NCI-H2081 (cell line): ENCODE measurements at places on chromosomes 4 and X.

DNA sequence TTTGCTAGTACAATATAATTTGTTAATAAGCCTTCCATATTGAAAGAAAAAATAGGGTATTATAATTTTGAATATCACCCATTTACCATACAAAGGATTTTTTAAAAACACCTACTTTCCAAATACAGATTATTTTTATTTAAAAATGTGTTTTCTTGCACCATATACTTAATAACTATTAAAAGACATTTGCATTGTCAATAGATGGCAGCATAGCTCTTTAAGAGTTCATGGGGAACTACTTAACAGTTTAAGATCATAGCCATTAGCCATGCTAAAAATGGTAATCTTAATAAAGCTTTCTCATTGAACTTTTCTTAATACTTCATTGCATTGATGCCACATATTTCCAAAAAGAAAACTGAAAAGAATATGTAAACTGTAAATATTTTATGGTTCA is 1995.9 kb downstream of the C4orf33 start:
- peak; percentile 35 for DNase-seq

GRCh38 chr4:90012918-90013317 is 114.3 kb upstream of the CCSER1 start:
- DNase-seq = no peak

GRCh38 chr4:48698029-48698971 is 81.8 kb downstream of the FRYL start:
- DNase-seq = no peak

- DNase-seq = no peak
Observed at GRCh38 chrX:148504506-148504905, 4.1 kb downstream of the AFF2 start.

DNA sequence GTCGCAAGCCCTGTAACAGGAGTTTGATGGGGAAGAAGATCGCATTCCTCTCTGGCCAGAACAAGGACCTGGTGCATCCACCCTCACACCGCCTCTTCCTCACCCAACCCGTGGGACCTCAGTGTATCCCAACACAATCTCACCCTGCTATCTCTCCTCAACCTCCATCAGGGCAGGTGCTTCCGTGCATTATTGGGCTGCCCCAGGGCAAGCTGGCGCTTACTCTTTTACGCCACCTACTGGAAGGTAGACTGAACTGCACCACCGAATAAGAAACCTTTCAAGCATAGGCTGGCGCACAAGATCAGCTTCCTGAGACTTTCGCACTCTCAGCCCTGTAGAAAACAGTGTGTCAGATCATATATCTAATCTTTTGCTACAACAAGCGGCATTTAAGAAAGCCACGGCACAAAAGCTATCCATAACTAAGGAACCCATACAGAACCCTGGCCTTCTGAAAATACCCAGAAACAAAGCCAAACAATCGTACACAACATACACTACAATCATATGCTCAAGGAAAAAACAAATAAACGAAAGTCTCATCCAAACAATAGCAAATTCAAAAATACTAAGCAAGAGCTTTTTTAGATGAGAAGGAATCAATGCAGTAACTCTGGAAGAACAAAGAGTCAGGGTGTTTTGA is 209.3 kb downstream of the UGT8 start:
- no peak for DNase-seq

DNA sequence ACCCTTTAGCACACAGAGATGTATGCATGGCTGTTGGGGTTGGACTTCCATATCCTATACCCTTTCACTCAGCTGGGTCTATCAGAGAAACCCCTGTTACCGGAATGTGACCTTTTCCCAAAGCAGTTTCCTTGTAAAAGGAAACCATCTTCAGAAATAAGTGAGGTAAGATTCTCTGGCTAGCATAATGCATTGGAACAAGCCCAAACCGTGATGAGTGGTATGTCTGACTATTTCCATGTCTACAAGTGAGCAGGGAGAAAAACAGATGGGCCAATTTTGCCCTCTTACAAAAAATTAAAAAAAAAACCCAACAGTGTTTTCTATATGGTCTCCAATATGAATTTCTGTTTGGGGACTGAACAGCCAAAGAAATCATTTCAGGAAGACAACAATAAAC is 283.9 kb downstream of the SMARCA1 start:
- no peak for DNase-seq

GRCh38 chrX:48781705-48782104 is 4.7 kb upstream of the GATA1 start:
- no peak for DNase-seq

GRCh38 chr4:2802618-2803531 is 10.0 kb downstream of the SH3BP2 start:
- DNase-seq = no peak

GRCh38 chr4:89024051-89024675 is 32.8 kb downstream of the FAM13A start:
- DNase-seq = peak; percentile 67

- no peak for DNase-seq
Observed at GRCh38 chr4:186204103-186204559, 12.8 kb downstream of the CYP4V2 start.

DNA sequence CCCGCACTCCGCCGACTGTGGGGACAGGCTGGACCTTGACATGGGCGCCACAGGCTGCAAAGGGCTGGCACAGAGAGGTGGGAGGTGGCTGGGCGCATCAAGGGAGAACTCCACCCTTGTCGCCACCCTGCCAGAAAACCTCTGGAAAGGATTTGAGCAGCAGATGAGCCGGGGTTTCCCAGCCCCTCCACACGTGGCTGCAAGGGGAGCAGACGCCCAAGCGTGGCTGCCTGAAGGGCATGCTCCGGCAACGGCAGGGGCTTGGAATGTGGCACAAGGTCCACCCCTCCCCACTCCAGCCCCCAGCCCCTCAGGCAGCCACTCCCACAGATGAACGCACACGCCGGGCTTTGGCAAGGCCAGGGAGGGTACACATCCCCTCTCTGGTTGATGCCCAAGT is 4.6 kb downstream of the BGN start:
- no peak for DNase-seq

DNA sequence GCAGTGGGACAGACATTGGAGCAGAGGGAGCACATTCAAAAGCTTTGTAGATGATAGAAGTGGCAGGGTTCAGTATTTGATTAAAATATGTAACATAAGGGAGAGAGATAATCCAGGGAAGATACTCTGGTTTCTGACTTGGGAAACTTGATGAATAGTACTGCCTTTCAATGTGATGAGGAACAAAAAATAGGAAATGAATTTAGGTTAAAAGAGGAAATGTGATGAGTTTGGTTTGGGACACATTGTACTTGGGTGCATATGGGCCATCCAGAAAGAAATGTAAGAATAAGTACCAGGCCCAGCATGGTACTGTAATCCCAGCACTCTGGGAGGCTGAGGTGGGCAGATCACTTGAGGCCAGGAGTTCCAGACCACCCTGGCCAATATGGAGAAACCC is 20.9 kb upstream of the NDNF start:
- no peak for DNase-seq

DNA sequence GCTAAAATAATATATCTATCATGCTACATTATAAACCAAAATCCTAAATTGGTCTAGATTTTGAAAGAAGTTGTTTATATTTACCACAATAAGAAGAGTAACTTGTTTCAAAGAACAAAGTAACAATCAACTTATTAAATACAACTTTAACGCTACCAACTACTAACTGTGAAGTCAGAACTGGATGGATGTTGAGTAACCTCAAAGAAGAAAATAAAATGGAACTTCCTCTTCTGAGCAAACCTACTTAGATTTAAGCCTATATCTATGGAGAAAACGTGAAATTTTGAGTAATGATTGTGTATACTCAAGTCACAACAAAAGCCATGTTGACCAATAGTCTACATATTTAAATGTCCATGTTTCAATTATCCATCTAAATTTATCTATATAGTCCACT is 25.7 kb downstream of the SH3RF1 start:
- no peak for DNase-seq

DNA sequence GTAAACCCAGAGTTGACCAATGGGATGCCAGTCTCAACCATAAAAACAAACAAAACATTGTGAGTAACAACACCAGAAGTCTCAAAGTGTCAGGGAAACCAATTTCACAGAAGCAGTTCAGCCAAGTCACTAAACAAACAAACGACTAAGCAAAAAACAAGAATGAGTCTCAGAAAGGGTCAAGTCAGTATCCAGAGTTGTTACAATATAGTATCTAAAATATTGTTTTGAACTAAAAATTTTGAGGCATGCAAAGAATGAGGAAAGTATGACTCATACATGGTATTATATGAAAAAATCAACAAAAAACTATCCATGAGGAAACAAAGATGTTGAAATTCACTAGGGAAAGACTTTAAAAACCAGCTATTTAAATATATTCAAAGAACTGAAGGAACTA is 70.6 kb downstream of the AR start:
- DNase-seq = no peak

DNA sequence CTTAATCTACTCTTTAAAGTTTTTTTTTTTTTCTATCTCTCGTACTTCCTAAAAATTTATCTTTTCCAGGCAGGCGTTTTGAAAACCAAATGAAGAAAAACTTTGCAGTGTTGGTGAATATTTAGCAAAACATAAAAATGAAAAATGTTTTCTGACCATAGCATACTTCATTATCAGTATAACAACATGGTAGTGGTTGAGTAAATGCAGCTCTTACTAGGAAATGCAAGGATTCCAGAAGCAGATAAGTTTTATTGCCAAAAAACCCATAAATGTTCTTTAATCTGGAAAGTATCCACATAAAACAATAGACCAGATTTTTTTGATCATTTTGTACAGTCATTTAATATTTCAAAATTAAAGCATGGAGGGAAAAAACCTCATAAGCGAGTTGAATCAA is 136.9 kb upstream of the GUCY1A1 start:
- DNase-seq = no peak

- DNase-seq = no peak
Observed at GRCh38 chrX:67570839-67571238, 27.0 kb downstream of the AR start.

GRCh38 chr4:1644891-1645657 is 39.0 kb downstream of the FAM53A start:
- no peak for DNase-seq

DNA sequence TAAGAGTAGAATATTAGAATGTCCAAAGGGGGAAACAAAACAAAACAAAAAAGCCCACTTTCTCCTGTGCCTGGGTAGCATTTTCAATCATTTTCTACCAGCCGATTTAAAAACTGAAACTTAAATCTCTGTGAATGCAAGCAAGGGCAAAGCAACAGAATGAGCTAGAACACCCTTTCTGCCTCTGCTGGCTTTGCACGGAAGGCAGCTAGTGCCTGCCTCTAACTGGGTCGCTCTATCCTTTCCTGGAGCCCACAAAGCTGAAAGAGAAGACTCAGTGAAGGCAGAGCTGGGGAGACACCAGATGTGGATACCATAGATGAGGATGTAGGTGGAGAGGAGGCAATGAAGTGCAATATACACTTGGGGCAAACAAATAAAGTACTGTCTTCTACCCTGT is 248.9 kb upstream of the TTC29 start:
- DNase-seq = no peak

- peak; percentile 32 for DNase-seq
Observed at GRCh38 chr4:21768349-21769310, 179.9 kb downstream of the KCNIP4 start.

DNA sequence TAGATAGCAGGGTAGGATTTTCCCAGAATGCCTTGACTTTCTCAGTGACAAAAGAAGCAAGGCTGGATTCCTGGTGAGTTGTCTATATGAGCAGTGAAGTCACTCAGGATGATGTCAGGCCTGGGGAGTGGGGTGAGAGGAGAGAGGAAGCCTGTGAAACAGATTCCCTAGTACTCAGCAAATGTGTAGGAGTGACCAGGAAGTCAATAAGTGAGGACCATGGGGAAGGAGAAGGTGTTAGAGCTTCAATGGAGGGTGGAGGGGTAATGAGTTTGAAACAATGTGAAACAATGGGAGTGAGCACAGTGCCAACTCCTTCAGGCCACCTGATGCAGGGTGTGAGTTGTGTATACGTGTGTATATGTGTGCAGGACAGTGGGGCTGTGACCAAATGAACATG is 2.4 kb upstream of the SLC9A6 start:
- no peak for DNase-seq

- DNase-seq = no peak
Observed at GRCh38 chrX:2474280-2474962, 26.4 kb downstream of the DHRSX start.

- DNase-seq = peak; percentile 47
Observed at GRCh38 chr4:1356181-1356998, 9.4 kb downstream of the UVSSA start.

DNA sequence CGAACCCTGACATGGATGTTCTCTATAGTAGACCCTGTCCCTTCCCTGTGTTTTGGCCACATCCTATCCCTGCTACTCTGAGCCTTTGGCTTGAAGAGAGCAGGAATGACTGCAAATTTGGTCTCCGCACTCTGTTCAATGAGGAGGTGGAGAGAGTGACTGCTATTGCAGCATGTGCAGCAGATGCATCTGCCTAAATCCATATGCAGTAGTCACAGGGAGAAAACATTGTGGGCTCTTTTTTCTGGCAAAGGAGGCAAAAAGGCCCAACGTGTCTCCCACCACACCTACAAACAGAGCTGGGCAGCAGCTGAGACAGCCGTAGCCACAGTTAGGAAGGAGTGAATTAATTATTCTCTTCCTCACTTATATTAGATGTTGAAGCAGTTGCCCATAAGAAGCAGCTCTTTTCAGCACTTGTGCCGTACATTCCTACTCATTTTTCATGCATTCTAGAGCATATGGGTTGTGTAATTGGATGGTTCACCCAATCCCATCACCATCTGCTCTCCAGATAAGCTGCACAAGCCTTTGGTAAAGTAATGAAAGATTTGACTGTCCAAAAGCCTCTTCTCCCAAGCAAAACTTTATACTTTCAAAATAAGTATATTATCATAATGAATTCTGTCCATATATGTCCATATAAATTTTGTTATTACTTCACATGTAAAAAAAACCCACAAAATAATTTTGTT is 147.9 kb upstream of the FAM47A start:
- DNase-seq = no peak

GRCh38 chr4:3239303-3239702 is 9.7 kb upstream of the MSANTD1 start:
- DNase-seq = no peak

DNA sequence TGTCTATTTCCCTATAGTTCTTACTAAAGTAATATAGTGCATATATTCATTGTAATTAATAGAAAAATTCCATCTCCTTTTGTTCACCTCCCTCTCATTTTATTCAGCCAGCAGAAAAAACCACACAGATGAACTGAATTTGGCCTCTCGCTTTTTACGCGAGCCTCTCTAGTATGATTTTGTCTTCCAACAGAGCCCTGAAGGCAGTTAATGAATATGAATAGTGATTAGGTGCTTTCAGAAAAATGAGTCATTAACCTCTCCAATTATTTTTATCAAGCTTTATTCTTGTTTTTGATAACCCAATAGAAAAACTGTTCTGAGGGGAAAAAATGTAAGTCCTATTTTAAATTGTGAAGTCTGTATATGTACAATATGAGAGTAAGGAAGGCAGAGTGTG is 74.1 kb downstream of the ZAR1 start:
- DNase-seq = no peak

DNA sequence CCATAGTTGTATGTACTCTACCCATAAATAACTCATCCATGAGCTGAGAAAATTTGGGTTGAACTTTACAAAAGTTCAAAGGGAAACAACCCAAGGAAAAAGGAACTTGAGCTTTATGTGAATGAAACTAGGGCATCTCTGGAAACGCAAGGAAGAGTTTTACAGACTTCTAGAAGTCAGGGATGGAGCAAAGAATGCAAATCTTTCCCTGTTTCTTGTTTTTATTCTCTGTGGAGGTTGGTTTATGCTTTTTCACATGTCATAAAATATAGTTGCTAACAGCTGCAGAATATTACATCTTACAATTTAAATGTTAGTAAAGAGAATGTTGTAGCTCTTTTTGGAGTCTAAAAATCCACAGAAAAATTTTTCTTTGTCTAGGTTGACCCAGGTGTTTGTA is 754.1 kb downstream of the PCDH7 start:
- no peak for DNase-seq
